ENCODE measurements at places on chromosomes 1 and 21.

DNA sequence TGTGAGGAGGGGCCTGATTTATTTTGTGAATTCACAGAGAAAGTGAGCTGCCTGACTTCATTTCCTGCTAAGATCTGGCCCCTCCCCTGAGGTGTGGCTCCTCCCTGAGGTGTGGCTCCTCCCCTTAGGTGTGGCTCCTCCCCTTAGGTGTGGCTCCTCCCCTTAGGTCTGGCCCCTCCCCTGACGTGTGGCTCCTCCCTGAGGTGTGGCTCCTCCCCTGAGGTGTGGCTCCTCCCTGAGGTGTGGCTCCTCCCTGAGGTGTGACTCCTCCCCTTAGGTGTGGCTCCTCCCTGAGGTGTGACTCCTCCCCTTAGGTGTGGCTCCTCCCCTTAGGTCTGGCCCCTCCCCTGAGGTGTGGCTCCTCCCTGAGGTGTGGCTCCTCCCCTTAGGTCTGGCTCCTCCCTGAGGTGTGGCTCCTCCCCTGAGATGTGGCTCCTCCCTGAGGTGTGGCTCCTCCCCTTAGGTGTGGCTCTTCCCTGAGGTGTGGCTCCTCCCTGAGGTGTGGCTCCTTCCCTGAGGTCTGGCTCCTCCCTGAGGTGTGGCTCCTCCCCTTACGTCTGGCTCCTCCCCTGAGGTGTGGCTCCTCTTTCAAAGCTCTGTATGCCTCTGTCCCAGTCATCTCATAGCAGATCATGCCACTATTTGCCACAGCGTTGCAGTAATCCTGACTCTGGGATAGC, 26.9 kb upstream of the LRRC3 start:
- no peak for DNase-seq

DNA sequence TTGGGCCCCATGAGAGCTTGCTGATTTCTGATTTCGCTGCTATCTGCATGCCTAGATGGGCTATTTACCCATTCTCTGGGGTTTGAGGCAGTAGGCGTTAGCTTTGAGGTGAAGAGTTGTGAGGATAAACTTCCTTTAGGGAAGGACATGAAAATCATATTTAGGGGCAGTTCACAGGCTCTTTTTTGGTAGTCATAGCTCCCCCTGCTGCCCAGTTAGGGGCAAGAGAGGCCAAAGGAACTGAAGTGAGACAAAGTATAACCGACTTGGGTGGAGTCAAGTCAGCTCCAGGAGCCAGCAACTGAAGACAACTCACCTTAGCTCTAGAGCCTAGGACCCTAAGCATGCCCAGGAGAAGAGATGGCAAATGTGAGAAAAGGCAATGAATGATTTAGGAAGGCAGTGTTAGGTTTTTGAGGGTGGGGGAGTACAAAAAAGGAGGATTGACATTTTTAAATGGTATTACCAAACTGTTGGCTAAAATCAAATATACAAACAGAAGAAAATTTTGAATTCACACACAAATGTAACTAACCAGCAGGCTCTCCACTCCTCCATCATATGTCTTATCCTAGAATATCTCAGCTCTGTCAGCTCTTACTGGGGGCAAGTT, 625.2 kb downstream of the LMO4 start:
- DNase-seq: peak; percentile 71

GRCh38 chr21:46151989-46152926, 3.1 kb downstream of the FTCD start:
- DNase-seq: no peak

- peak; percentile 40 for DNase-seq
These were observed 206.8 kb upstream of the TMEM51 start for GRCh38 chr1:14946684-14947238.

DNA sequence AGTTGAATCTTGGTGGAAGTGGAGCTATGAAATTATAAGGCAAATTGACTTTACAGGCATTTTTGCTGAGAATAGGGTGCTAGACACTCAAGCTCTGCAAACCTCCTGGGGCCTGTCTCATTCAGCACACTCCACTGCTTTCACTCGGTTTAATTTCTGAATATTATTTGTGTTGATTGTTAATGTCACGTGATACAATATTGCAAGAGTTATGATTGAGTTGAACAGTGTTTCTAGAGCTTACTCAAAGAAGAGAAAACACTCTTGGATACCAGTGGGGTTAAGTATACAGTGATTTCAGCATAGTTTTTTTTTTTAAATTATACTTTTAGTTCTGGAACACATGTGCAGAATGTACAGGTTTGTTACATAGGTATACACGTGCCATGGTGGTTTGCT, 49.7 kb downstream of the C21orf91 start:
- DNase-seq: no peak

- no peak for DNase-seq
These were observed 122.9 kb downstream of the NUF2 start for GRCh38 chr1:163444665-163445064.

DNA sequence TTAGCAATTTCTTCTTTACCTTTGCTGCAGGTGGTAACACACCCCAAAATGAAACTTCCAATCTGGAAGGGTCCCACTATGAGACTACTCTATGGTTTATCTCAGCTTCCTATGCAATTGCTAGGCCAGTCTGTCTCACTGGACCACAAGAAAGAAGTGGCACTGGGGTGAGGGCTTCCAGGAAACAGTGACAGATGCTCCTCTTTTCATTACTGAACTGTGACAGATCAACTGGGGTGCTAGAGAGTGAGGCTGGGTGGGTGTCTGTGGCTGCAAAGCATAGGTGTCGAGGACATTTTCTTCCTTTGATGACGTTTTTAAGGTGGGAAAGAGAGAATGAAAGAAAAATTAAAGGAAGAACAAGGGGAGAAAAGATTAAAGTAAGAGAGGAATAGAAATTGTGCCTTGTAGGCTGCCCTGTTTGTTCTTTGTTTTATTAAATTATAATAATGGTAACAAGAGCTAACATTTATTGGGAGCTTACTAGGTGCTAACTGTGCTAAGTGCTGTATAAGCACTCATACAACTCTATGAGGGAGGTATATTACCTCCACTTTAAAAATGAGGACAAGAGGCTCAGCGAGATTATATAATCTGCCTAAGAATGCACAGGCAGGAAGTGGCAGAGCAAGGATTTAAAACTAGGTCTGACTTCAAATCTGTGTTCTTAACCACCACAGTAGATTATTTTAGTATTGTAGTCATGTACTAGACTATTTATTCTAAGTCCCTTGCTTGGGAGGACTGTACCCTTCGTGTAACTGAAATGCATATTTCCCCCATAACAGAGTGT, 27.8 kb upstream of the DMRTA2 start:
- DNase-seq: no peak

DNA sequence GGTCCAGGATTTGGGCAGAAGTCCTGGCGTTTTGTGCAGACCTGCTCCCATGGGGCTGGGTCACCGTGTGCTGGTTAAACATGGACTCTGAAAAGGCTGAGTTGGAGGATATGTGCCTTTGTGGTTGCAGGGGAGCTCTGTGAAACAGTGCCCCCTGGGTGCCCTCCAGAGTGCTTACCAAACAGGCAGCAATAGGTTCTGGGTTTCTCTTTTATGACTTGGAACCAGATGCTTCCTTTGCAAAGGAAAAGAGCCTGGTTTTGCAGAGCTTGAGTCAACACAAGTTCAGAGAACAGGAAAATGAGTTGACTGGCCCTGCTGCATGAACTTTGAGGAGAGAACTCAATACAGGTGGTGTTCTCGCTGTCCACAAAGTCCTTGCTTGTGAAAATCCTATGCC, 288.9 kb downstream of the TM2D1 start:
- no peak for DNase-seq

GRCh38 chr1:47249755-47250154, 17.7 kb upstream of the TAL1 start:
- DNase-seq: no peak

DNA sequence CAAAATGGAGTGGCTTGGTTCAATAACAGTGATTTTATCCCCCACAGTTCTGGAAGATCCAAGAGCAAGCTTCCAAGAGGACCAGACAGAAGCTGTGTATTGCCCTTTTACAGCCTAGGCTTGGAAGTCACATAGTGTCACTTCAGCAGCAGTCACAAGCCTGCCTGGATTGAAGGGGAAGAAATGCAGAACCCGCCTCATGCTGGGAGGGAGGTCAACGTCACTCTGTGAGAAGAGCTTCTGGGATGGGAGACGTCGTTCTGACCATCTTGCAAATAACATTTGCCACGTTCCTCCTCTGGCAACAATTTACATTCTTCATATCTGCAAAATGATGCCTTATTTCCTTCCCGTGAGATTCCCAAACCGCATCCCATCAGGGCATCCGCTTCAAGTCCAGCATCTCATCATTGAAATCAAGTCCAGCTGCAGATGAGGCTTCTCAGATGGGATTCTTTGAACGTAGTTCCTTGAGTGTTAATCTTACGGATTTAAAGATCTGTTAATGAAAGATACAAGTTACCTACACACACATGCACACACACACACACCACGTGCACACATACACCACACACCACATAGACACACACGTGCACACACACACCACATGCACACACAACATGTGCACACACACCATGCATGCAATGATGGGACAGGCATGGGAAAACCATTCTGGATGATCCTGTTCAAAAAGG, 23.9 kb upstream of the KIF1B start:
- DNase-seq: no peak

- no peak for DNase-seq
These were observed 57.5 kb upstream of the EPS8L3 start for GRCh38 chr1:109821221-109821669.

GRCh38 chr1:153001382-153001781, at the start of gene SPRR3:
TSS of gene SPRR3 (plus strand) at chr1:153001749. CDS start at chr1:153003021, 1,272 bp downstream.
- DNase-seq: no peak

DNA sequence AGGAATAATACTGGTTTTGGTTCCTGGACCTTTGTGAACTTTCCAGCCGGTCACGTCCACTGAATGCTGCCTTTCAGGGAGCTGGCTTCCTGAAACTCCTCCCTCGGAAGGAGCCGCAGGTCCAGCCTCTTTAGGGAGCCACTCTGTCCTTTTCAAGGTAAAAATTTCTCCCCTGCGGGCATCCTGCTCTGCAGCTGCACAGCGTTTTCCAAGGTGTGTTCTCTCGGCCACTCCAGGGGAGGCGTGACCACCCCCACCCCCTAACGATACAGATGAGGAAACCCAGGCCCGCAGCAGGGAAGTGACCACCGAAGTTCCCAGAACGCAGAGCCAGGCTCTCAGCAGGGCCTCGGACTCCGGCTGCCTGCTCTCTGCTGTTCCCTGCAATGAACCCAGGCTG, 21.5 kb downstream of the PADI2 start:
- no peak for DNase-seq

GRCh38 chr21:36765229-36765628, 66.3 kb downstream of the SIM2 start:
- no peak for DNase-seq

DNA sequence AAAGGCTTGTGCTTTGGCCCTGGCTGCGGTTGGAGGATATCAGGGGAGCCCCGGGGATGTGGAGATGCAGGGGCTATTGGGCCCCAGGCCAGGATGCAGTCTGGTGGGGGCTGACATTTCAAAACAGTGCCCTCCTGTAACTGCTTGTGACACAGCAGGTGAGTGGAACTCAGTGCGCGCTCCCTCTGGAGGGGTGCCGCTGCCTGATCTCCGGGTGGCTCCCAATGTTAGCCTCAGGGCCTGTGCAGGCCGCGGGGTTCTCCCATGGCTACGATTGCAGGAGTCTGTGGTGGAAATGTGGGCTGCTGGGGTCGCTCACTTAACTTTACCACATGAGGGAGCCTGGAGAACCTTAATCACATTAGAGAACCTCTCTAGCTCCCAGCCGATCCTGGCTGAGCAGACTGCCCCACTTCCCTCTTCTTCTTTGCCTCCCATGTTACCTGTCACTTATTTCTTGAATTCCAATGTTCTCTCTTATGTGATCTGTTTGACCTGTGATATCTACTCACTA, 163.2 kb downstream of the FMN2 start:
- DNase-seq: no peak

DNA sequence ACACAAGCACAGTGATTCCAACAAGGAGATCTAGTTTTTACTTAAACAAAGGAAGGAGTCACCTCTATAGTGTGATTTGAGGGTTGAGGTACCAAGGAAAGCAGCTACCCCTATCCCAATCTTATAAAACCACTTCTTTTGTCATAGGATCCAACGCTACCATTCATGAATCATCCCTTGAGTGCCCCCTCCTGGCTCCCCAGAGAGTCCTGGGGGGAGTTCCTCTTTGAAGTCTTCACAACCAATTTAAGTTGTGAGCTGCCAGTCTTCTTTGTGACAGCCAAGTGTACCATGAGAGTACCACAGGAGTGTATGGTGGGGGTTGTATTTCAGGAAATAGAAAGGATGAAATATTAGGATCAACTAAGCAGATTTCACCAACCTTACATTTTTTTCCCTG, 39.1 kb upstream of the NHLH2 start:
- no peak for DNase-seq

DNA sequence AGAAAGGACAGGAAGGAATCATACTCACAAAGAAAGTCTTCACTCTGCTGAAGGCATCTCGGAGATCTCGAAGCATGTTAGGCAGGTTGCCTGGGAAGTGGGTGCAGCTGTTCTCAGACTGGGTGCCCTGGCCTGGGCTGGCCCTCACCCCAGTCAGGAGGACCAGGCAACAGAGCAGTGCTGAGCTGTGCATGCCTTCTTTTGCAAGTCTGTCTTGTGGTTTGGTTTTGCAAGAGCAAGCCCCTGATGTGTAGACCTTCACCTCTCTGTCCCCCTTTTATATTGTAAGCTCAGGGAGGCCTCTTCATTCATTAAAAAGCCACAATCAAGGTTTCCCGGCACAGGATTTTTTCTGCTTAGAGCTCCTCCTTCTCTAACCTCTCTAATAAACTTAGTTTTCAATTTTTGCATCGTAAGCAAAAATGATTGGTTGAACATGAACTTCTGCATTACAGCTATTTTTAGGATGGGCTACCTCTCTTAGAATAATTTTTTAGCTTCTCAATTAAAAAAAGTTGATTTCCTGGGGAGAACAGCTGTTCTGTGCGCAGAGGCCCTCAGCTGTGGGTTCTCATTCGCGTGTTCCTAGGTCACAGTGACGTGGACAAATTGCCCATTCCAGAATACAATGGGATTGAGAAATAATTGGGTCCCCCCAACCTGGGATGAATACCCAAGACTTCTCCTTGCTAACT, at the start of gene IL10:
TSS of gene IL10 (minus strand) at position 252 of the 695 bp plus-strand sequence. CDS start at position 193, 59 bp downstream.
- no peak for DNase-seq

DNA sequence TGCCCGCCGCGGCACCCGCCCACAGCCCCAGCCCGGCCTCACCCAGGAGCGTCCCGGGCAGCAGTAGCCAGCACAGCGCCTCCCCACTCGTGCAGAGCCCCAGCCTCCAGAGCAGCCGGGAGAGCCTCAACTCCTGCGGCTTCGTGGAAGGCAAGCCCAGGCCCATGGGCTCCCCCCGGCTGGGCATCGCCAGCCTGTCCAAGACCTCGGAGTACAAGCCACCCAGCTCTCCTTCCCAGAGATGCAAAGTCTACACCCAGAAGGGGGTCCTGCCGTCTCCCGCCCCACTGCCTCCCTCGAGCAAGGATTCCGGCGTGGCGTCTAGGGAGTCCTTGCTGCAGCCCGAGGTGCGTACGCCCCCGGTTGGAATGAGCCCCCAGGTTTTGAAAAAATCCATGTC, 531.2 kb downstream of the KIF26B start:
- no peak for DNase-seq

DNA sequence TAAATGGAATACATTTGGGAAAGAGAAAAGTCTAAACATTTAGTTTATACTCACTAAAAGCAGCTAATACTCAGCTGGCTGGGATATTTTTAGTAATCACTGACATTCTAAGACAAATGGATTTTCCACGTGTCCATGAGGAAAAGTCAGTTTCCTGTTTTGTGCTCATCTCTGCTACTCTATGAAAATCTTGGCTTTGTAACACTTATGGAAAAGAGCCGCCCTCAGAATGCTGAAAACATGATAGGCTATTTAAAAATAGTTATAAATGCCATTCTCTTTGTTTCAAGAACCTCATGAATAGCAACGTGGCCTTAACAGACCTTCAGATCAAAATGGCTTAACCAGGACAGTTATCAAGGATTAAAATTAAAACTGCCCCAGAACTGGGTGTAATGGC, 29.9 kb downstream of the MRAP start:
- peak; percentile 73 for DNase-seq

- DNase-seq: no peak
These were observed 618 bp downstream of the TRAPPC10 start for GRCh38 chr21:44012474-44013379.
